C1 segment of cervical spinal cord (tissue), 14 donors: ENCODE measurements at places on chromosomes 3 and 15.

DNA sequence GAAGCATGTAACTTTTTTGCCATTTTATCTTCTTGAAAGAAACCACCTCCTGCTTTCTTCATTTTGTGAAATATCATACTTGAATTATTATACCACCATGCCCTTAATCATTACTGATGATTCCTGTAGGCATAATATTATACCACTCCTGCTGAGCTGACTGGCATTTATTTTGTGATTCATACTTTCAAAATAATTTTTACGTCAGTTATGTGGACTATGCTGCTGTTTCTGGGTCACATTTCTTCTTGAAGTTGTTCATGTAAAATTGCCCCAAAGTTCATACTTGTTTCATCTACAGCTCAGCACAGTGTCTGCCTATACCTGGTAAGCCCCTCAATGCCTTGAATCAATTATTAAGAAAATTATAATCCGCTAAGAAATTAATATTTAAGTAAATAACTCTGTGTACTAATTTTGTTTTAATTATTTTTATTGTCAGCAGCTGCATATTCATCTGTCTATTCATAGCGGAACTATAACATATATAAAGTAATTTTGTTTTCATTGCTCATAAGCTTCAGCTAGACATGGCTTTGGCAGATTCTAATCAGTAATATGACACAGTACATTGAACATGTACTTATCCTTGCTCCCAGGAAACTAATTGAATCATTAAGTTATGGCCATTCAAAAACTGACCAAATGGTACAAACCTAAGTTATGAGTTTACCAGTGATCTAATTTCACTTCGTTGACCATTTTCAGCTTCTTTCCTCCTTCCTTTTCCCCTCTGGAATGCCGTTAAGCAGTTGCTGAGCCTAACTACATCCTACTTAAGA, 160.0 kb downstream of the NAALADL2 start:
- DNase-seq = no peak

DNA sequence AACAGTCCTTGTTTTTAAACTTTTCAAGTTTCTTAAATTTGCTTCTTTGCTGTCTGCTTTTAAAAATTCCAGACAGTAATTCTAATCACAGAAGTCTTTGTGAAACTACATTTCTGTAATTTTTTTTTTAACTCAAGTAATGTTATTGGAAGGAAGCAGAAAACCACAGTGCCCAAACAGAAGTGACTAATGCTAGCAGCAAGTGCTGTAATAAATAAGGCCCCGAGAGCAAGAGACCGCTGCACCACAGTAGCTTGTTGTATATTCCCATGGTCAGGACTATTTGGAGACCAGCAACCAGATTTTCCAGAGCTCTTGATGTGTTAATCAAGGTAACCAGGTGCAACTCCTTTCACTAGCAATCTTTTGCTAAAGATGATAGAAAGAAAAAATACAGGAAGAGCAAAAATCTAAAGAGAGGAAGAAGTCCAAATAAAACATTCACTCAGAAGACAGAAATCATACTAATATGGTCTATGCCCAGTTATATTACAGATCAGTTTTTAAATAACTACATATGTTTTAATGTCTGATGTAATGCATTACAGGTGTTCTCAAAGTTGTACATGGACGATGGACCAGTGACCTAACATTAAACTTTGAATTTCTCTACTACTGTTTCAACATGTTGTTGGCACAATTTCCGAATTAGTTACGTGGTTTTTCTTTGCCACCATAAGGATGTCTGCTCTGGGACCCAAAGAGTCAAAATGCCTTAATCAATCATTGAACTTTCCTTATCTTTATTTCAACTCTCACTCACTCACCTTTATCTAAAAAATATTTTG, 36.4 kb downstream of the WWTR1 start:
- DNase-seq = no peak

DNA sequence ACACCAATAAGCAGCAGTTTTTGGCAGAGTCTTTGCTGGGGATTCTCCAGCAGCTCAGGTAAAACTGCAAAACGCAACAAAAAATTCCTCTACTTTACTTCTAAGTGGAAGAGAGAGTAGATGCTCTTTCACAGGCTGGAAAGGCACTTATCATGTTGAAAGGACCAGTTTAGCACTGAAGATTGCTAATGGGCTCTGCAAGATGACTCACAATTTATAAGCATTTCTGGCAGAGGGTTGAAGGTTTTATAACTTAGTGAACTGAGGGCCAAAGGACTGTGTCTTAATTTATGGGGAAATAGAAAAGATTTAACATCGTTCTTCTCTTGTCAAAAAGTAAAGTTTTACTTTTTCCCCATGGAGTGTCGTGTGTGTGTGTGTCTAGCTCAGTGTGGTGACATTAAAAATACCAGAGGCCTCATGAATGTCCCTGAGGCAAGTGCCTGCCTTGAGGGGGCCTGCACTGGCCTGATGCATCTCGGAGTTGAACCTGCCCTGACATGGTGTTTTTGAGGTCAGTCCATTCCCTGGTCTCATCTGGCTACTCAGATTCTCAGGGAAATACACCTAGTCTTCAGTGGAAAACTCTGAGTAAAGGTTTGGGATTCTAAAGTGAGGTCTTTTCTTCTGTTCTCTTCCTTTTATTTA, 1092.0 kb downstream of the NAALADL2 start:
- no peak for DNase-seq

DNA sequence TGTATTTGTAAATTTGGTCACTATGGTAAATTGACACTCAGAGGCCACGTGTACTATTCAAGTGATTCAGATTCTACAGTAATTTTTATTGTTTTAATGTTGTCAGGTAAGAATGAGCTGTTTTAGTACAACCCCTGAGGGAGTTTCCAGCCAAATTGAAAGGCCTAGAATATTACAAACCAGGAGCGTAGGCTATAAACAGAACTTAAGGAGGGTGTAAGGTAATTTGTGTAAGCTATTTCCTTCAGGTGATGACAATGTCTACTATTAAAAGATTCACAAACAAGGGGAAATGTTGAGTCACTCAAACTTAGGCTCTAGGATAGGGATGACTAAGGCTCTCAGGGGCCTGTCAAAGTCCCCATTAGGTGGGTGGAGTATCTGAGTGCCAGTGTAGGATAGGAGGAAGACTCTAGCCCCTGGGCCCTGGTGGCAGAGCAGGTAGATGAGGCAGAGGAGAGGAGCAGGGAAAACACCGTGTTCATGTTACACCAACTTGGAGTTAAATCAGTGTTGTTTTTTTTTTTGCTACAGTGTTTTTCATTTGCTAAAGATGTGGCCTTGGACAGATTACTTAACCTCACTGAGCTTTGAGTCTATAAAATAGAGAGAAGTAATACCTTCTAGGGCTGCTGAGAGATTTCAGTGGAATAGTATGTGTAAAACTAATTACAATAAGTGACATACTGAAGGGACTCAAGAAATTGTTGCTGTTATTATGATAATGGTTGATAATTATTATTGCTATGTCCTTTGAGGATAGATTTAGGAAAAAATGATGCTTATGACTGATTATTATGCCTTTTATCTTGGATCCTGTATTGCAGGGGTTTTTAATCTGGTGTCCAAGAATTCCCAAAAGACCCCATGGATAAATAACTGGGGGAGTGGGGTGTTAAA, 10.3 kb downstream of the TM4SF1 start:
- DNase-seq = no peak

DNA sequence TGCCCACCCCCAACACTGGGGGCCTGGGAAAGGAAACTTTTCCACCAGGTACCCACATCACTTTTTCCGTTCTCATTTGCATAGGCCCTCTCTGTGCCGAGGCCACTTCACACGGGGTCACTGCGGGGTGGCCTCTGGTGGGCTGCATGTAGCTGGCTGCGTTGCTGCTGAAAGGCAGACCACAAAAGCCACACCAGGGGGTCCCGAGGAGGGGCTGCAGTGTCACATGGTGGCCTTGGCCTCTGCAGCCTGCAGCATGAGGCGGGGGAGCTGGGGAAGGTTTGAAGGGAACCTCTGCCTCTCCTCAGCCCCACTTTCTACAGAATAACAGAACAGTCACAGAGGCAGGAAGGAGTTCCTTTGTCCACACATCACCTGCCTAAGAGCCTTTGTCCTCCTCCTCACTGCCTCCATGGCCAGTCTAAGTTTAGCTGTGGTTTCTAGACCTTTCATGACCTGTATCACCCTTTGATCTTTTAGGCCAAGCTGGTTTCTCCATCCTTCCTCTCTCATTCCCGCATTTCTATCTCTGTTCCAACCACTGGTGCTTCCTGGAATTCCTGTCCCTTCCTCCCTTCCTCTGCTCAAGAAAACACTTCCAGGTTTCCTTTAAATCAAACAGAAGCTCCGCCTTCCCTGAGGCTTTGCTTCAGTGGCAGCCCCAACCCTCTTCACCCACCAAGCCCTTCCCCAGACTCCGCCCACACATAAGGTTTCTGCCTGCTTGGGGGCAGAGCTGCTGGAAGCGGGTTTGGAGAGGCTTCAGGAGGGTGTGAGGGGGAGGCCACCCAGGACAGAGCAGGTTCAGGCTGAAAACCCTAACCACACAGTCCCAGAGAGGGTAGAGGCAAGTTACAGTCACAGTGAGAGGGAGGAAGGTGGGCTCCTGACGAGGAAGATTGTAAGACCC, 150.7 kb upstream of the TLE3 start:
- no peak for DNase-seq

GRCh38 chr3:151443583-151443982, 17.3 kb downstream of the IGSF10 start:
- DNase-seq = no peak

DNA sequence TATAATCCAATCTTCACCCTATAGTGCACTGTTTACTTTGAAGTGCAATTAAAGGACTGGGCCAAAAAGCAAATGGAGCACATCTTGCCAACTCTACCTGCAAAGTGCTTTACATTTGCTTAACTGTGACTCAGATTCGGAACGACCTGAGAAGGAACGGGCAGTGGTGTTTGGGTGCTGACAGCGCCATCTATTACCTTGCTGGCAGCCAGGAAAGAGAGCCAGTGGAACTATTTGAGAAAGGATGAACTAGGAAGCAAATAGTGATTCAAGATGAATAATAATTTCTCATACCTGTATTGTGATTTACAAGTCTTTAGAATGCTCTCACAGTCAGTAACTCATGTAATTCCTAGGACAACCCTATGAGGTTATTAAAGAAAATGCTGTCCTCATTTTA, 312.9 kb downstream of the PDCD6IP start:
- no peak for DNase-seq

DNA sequence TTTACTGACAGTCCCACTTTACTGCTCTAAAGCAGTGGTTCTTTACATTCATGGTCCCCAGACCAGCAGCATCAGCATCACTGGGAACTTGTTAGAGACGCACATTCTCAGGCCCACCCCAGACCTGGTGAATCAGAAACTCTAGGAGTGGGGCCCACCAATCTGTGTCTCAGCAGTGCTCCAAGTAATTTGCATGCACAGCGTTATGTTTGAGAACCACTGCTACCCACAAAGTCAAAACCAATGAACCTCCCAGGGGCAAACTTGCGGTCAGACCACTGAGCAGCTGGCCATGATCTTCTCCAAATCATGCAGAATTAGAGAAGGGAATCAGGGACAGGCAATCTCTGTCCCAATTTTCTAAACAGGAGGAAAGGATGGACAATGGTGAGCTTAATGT, 58.5 kb downstream of the ST8SIA2 start:
- no peak for DNase-seq

GRCh38 chr3:171646357-171647133, 163.7 kb downstream of the PLD1 start:
- DNase-seq = no peak
